Keratinocyte (primary cell): ENCODE measurements at places on chromosomes 16 and 17.

GRCh38 chr17:49616601-49617131 lies 41.0 kb downstream of the NXPH3 start:
- DNase-seq: no peak

GRCh38 chr17:44774271-44775135 lies 15.7 kb downstream of the ADAM11 start:
- DNase-seq: no peak

GRCh38 chr16:27721531-27722181 lies 171.7 kb downstream of the KATNIP start:
- DNase-seq: no peak

- no peak for DNase-seq
These were observed 131.7 kb downstream of the RGS9 start for GRCh38 chr17:65268832-65269231.

GRCh38 chr16:83336603-83337002 lies 471.2 kb upstream of the HSBP1 start:
- DNase-seq: no peak

DNA sequence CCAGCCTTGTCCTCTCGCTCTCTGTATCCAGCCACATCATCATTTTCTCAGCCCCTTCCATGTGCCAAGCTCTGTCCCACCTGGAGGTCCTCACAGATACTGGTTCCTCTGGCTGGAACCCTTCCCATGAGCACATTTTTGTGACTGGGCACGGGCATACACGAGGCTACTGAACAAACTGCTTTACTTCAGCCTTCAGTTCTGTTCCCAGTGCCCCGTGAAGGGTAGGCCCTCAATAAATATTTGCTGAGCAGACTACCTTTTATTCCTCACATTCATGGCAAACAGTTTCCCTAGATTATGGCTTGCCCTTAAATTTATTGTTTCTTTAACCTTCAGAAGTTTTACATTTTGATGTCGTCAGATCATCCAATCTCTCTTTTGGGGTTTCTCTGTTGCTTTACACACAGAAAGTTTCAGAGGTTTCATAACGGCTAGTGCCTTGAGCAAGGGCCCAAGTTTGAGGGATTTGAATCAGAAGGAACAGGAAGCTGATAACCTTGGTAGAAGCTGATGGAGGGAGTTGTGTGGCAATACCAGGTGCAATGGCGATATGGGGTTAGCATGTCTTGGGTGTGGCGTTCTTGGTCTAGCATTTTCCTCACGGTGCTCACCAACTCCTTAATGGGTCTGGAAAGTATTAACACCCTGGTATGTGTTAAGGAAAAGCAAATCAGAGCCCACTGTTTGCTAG lies 27.8 kb downstream of the TMEM92 start:
- no peak for DNase-seq

DNA sequence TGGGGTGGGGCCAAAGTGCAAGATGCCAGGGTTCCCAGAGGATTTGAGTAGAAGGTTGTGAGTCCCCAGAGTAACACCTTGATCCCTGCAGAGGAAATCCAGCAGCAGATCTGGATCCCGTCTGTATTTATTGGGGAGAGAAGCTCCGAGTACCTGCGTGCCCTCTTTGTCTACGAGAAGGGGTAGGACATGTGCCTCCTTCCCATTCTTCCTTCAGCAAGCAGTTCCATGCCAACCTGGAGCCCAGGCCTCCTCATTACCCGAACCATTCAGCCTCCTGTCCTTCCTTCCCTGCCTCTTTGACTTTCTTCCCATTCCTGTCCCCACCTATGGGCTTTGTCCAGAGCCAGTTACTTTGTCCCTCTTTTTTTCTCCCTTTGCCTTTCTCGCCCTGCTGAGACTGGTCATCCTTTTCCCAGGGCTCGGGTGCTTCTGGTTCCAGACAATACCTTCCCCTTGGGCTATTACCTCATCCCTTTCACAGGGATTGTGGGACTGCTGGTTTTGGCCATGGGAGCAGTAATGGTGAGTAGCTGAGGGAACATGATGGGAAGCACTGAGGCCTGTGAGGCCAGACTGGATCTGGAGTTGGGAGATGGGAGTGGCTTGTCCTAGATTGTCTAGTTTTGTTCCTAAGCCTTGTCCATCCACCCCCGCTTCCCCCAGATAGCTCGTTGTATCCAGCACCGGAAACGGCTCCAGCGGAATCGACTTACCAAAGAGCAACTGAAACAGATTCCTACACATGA lies 2.9 kb downstream of the RNF167 start:
- DNase-seq: no peak

- no peak for DNase-seq
These were observed 7.1 kb downstream of the HSD17B2 start for GRCh38 chr16:82042144-82042543.

DNA sequence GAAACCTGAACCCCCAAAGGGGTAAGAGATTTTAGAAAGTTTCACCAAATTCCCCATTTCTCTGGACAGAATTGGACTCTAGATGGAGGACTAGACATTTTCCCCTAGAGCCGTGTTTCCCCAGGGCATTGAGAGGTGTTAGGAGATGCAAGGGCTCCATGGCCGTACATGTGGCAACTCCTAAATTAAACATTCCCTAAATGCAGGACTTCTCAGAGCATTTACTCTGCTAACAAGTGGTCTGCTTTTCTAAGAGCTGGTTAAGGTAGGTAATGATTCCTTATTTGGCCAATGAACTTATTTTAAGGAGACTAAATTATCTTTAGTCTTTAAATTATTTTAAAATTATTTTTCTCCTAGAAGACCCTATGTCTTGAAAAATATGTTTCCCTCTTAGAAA lies 200.9 kb downstream of the MSI2 start:
- DNase-seq: no peak

- no peak for DNase-seq
These were observed 70.7 kb upstream of the PLCG2 start for GRCh38 chr16:81708266-81709015.
